NCI-H2081 treated with DMSO at 0.1 percent for 48 hours (cell line): ENCODE measurements at places on chromosomes 12 and 14.

- DNase-seq: no peak
These were observed 19.1 kb upstream of the PGF start for GRCh38 chr14:74974364-74975058.

GRCh38 chr14:50186107-50186506, 45.3 kb downstream of the SOS2 start:
- DNase-seq: no peak

DNA sequence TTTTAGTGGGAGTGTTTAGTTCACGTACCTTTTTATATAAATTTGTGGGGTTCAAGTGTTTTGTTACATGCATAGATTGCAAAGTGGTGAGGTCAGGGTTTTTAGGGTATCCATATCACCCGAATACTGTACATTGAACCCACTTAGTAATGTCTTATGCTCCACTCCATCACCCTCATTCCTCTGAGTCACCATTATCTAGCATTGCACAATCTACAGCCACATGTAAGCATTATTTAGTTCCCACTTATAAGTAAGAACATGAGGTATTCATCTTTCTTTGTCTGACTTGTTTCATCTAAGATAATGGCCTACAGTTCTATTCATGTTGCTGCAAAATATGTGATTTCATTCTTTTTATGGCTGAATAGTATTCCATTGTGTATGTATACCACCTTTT, 583.7 kb upstream of the LRFN5 start:
- no peak for DNase-seq

DNA sequence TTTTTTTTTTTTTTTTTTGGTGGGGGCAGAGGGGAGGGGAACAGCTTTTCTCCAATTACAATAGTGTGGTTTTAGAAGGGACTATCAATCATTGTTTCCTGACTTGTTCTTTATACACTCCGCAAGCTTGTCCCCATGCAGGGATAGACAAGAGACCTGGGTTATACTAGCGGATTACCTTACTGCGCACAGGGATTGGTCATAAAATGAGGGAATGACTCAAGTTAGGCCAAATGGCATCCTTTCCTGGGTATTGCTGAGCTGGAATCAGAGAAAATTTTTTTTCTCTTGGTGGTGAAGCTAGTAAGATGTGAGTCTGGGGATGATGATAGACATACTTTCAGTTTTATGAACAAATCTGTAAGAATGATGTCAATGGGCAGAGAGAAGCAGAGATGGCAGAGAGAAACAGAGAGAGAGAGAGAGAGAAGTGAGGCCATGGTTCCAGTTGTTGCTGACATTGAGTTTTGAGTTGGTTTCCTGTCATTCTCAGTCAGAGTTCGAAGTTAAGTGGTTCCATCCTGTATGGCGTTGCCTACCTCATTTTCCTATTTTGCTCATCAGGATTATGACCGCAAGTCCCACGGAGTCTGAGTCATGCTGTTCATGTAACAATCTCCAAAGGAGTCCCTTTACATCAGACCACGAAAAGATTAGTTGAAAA, 59.1 kb upstream of the OTOGL start:
- no peak for DNase-seq

- DNase-seq: no peak
These were observed 391.2 kb downstream of the NOVA1 start for GRCh38 chr14:26206640-26207039.

DNA sequence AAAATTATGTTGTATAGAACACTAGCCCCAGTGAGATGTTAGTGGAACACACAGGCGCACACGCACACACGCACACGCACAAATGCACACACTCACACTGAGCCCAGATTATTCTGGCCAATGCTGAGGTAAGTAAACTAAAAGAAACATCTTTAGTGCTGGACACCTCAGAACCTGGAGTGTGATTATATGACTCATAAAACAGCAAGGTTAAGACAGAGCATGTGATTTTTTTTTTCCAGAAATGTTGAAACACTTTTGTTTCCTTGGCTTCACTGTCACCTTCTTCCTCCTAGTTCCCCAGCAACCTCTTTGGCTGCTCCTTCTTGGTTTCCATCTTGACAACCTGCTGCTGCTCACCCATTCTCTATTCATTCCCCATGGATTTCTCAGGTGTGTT, 141.0 kb upstream of the ALG10B start:
- DNase-seq: no peak
